ENCODE measurements at places on chromosomes 7 and 10. TPM values are rescaled to one million over a fixed set of nuclear protein-coding genes. Genes with fewer than 3 reads are reported as not detected.

- no peak for DNase-seq
Observed at GRCh38 chr7:50368366-50368765, 63.9 kb downstream of the IKZF1 start.

DNA sequence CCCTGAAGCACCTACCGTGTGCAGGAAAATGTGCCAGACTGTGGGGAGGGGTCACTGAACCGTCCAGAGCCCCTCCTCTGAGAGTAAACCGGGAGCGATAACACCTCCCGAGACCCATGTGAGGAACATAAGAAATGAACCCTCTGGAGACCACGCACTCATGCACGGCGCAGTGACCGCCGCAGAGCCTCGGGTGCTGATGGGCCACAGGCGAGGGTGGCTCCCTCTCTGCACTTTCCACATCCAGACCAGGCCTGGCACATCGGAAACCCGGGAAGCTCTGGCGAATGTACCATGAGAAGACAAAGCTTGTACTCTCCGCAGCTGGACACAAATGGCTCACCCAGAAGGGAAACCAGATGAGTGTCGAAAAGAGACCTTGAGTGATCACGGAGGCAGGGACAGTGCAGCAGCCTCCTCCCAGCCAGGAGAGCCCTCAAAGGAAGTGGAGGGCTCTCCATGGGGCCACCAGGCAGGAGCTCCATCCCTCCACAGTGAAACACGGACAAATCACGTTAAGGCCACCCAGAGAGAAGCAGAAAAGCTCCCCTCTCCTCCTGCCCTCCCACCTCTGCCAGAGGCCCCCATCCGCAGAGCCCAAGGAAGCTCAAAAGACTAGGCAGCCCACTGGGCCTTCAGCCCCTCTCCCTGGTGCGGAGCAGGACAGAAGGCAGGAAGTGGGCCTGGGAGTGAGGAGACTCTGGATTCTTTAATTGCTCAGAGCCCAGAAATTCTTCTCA, 178.1 kb upstream of the PPP2R2D start:
- DNase-seq: no peak

- DNase-seq: no peak
Observed at GRCh38 chr7:105682341-105683060, 101.2 kb upstream of the EFCAB10 start.

DNA sequence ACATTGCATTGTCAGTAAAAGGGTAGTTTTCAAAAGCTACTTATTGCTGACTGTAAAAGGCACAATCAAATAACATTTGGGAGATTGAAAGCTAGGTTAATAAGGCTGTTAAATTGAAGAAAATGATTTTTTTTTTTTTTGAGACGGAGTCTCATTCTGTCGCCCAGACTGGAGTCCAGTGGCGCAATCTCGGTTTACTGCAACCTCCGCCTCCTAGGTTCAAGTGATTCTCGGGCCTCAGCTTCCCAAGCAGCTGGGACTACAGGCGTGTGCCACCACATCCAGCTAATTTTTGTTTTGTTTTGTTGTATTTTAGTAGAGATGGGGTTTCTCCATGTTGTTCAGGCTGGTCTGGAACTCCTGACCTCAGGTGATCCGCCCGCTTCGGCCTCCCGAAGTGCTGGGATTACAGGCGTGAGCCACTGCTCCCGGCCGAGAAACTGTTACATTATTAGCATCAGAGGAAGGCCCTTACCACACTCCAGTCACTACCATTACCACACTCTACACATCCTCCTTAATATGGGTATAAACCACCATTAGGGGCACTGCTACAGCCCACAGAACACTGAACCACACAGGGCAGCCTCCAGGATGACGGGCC, 1.0 kb downstream of the CYP51A1 start:
- DNase-seq: peak; percentile 38

DNA sequence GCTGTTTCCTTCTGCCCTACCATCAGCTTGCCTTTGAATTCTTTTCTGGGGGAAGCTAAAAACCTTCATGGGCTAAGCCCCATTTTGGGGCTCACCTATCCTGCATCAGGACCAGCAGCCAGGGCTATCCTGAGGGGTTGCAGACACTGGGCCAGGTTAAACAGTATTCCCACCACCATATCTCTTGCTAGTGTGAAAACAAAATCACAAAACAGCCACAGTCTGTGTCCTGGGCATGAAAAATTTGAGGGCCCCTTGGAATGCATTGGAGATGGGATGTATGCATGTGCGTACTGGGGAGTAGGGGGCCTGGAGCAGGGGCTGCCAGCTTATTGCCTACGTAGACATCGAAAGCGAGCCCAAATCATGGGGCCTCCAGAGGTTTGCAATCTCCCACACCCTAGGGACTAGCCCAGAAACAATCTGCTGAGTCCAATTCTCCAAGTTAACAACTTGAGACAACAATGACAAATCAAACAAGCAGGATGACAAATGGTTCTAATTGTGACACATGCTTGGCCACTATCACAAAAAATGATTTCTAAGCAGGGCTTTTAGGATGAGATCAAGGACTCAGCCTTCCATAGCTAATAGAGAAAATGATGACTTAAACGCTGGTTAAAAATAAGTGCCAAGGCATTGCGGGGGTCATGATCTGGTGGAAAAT, 557.1 kb downstream of the KCNMA1 start:
- DNase-seq: no peak

Gene NANOS1
- 2.5 TPM for total RNA-seq

GRCh38 chr10:113067501-113067900, 117.5 kb downstream of the TCF7L2 start:
- DNase-seq: no peak

DNA sequence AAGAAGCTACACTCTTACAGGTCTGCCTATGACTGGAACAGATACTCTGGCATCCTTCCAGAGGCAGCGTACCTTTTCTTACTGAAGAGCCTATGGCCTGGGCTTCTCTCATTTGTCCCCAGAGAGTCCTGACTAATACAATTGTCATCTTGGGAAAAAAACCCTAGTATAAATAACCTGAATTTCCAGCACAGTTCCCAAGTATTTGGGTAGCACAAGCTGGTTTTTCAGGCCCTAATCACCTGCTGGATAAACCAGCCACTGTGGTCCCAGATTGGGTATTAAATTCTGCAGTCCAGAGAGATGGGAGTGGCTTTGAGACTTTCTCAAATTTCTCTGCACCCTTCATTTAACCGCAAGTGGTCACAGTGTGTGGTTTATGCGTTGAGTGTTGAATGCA, 186.8 kb upstream of the NEBL start:
- DNase-seq: peak; percentile 50

GRCh38 chr10:96655461-96656197, 64.7 kb downstream of the PIK3AP1 start:
- DNase-seq: no peak

DNA sequence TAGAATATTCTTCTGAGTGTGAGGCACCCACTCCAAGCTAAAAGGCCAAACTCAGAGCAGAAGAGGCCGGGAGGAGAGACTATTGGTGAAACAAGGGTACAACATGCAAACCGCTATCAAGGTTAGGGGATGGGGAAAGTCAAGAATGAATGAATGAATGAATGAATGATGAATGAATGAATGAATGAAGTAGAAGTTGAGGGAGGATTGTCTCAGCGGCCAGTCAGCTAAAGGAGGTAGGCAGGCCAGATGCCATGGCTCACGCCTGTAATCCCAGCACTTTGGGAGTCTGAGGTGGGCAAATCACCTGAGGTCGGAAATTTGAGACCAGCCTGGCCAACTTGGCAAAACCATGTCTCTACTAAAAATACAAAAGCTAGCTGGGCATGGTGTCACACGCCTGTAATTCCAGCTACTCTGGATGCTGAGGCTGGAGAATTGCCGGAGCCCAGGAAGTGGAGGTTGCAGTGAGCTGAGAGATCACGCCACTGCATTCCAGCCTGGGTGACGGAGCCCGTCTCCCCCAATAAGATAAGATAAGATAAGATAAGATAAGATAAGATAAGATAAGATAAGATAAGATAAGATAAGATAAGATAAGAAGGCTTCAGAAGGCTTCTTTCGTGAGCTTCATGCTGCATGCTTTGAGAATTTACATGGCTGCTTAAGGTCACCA, 250.8 kb downstream of the CCDC3 start:
- DNase-seq: no peak

DNA sequence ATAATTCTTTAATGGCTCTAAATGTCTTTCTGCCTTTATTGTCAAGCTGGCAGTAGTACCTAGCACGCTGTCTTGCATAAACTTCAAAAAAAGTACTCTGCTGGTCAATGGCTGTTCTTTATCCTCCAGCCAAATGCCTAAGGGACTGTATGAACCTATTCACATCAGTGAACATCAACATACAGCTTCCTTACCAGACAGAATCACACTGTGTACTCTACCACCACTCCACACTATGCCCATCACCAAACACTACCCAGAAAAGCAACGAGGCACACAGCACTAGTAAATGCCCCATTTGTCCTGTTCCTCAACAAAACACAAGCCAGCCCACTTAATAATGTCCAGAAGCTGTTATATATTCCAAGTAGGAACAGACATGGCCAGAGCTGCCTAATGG, 127.5 kb downstream of the SGMS1 start:
- DNase-seq: no peak

Gene DGKI
- total RNA-seq: 8.0 TPM

DNA sequence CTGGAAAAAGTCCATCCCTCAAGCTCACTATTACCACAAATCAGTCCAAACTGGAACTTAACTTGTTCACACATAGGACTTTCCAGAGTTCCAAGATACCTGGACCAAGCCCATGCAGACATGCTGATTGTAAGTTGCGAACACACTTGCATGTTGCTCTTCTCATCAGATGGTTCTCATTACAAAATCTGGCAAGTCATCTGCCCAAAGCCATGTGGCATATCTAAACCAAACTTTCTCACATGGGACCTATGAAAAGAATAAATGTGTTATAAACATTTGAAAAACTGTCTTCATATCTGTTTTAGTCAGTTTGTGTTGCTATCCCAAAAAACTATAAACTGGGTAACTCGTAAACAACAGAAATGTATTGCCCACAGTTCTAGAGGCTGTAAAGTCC, 58.8 kb upstream of the MKLN1 start:
- no peak for DNase-seq

GRCh38 chr10:1581189-1581588, 156.1 kb downstream of the ADARB2 start:
- DNase-seq: no peak

DNA sequence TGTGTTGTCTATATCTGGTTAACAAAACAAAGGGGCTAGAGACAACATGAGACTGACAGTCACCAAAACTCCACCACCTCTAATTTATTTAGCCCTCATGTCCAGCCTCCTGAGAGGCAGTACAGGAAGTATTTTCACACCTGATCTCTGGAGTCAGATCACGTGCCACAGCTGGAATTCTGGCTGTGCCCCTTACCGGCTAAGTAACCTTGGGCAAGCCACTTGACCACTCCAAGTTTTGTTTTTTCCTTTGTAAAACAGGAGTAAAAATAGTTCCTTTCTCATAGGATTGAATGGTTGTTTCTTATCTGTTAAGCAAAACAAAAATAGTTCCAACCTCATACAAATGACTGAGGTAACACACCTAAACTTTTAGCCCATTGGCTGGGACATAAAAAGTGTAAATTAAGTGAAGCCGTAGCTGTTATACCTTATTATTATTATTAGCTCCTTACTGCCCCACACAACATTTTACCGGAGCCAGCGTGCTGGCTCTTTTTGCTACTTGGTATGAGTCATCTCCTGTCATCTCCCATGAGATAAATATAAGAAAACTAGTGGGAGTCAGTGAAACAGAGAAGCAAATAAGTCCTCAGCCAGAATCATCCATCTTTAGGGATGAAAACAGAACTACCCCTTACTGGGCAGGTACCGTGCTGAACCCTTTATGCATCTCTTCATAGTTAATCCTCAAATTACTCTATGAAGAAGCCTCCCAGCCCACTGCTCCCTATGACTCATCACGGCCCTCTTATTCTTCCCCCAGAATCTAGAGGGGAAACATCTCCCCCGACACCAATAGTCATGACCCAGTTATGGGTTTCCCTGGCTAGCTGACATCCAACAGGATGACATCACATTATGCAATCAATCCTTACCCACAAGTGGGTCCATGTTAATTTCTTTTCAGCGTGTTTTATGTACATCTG, 44.9 kb downstream of the PPP1R3C start:
- DNase-seq: no peak

GRCh38 chr7:129468087-129468486, 33.9 kb downstream of the STRIP2 start:
- peak; percentile 90 for DNase-seq

DNA sequence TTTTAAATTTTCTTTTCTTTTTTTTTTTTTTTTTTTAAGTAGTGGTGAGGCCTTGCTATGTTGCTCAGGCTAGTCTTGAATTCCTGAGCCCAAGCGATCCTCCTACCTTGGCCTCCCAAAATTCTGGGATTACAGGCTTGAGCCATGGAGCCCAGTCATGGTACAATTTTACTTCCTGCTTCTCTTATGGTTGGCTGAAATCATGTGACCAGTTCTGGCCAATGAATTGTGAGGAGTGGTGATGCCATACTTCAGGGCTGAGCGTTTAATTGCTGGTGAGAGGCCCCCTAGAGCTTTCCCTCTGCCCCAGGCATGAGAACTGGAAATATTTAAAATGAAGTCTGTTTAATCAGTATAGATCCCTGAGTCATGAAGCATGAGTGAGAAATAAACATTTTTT, 22.2 kb upstream of the BAIAP2L1 start:
- peak; percentile 45 for DNase-seq

Gene AKR1C4
- total RNA-seq: not detected

DNA sequence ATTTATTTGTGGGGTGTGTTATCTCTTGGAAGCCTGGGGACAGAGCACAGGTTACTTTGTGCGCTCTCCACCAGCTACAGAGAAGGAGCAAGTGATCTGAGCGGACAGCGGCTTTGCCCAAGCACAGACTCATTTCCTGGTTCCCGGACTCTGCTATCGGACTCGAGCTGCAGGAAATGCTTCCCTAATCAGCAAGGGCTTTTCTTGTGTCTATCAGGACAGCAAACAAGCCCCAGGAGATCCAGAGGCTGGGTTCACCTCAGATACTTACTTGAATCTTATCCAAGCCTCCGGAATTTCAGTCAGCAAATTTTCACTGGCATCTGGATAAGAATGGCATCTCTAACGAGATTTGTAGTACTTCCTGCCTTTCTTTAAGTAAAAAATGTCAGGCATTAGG, 27.8 kb downstream of the MRC1 start:
- peak; percentile 43 for DNase-seq

DNA sequence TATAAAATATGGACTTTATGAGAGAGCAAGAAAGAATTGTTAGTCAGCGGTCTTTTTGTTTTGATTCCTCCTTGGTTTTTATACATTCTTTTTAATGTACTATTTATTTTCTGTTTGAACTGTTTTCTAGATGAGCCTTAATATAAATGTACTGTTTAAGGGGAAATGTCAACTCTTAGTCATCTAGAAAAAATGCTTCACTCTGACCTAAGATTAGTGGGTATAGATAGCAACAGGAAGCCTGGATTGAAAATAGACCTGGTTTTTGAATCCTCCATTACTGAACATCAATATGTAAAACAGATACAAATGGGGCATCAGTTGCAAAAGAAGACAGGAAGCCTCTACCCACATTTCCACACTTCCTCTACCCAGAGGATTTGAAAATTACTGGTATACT, 87.8 kb downstream of the CHRM2 start:
- no peak for DNase-seq

GRCh38 chr7:131642429-131642828, 86.0 kb upstream of the PODXL start:
- no peak for DNase-seq

- DNase-seq: no peak
Observed at GRCh38 chr7:28423918-28424514, 11.7 kb downstream of the CREB5 start.

Gene MTERF1
- 28.6 TPM for total RNA-seq
